HS-27A (cell line): ENCODE measurements at places on chromosomes 1 and 21.

DNA sequence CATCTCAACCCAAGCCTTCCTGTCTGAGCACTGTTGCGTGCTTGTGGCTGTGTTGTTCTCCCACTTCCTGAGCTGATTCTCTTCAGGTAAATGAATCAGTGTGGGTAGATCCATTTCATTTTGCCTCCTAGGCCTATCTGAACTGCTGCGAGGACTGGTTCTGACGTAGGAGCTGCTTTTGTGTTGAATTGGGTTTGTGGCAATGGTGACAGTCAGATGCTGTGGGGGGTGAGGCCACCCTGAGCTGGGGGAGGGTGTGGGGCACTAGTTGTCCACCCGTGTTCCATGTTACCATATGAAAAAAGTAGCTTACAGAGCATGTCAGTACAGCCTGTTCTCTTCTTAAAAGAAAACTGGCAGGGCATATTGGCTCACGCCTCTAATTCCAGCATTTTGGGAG lies 81.5 kb downstream of the MRPS6 start:
- no peak for DNase-seq

- no peak for DNase-seq
These were observed 8.1 kb upstream of the SLC45A3 start for GRCh38 chr1:205688171-205689080.

- no peak for DNase-seq
These were observed 29.9 kb upstream of the HJV start for GRCh38 chr1:146051452-146051851.

- no peak for DNase-seq
These were observed 58.1 kb upstream of the SIM2 start for GRCh38 chr21:36640721-36641244.

DNA sequence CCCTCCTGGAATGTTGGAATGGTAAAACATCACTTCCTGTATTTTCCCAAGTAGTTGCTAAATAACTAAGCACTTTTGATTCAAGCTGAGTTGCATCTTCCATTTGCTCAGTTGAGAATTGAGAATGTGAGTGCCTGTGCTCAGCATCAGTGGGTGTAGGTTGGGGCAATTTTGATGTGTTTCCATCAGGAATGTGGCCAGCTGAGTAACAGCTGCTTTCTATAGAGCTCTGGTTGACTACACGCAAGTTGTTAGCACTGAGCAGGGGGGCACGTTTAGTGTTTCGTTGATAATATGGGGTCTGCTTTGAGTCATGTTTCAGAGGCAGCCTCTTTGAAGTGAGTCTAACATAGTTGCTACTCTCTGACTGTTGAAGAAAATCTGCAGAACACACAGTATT lies 41.5 kb downstream of the LRRC53 start:
- DNase-seq: no peak

GRCh38 chr1:9595968-9596340 lies 7.2 kb downstream of the TMEM201 start:
- DNase-seq: no peak

GRCh38 chr1:115838431-115839028 lies 2.4 kb downstream of the NHLH2 start:
- DNase-seq: no peak

GRCh38 chr1:175148068-175148467 lies 44.5 kb downstream of the KIAA0040 start:
- DNase-seq: no peak

DNA sequence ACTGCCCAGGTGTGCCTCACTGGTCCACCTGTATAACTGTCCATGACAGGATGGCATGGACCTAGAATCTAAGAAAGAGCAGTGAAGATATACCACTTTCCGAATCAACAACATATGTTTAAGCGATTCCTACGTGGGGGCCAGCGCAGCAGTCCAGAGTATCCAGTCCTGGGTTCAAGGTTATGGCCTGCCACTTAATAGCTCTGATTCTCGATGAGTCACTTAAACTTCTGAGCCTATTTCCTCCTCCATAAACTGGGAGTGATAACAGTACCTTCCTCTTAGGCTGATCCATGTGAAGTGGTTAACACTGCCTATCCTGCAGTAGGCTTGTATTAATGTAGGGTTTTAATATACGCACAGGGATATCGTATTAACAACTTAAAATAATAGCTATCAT lies 2.8 kb downstream of the STPG1 start:
- DNase-seq: no peak

DNA sequence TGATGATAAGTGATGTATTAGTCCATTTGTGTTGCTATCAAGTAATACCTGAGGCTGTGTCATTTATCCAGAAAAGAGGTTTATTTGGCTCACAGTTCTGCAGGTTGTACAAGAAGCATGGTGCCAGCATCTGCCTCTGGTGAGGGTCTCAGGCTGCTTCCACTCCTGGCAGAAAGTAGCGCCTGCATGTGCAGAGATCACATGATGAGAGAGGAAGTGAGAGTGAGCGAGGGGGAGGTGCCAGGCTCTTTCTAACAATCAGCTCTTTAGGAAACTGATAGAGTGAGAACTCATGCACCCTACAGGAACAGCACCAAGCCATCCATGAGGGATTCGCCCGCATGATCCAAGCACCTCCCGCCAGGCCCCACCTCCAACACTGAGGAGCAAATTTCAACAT lies 2.2 kb upstream of the FHAD1 start:
- no peak for DNase-seq

GRCh38 chr1:153400244-153400643 lies 9.4 kb upstream of the S100A8 start:
- no peak for DNase-seq

GRCh38 chr1:222592171-222592570 lies 2.4 kb upstream of the TAF1A start:
- no peak for DNase-seq

GRCh38 chr1:107494061-107494460 lies 353.2 kb downstream of the NTNG1 start:
- DNase-seq: no peak

DNA sequence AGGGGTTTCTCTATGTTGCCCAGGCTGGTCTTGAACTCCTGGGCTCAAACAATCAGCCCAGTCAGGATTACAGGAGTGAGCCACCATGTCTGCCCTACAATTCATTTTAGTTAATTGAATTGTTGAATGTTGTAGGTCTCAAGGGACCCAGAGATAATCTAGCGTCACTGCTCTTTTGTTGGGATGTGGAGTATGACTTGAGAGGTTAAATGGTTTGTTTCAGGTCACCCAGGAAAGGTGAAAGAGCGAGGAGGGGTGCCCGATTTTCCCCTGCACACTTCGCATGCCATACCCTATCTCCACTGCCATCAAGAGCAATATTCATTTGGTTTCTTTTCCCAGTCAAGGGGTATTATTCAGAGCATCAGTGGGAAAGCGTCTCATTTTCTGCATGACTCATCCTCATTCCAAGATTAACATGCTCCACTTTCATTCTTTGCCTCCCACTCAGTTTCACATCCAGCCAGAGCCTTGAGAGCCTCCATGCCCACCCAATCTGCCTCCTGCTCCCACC lies 13.1 kb upstream of the SLC30A1 start:
- peak; percentile 61 for DNase-seq

DNA sequence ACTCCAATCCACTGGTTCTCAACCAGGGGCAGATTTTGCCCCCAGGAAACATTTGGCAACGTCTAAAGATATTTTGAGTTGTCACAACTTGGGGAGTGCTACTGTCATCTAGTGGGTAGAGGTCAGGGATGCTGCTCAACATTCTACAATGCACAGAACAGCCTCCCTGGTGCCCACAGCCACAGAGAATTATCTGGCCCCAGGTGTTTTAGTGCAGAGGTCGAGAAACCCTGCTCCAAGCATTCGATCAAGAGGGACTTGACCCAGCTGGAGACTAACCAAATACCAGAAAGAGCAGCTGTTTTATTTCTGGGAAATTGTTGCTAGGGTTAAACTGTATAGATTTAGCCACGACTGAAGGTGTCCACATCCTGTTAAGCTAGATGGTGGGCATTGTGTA lies 19.2 kb downstream of the CD247 start:
- DNase-seq: no peak

DNA sequence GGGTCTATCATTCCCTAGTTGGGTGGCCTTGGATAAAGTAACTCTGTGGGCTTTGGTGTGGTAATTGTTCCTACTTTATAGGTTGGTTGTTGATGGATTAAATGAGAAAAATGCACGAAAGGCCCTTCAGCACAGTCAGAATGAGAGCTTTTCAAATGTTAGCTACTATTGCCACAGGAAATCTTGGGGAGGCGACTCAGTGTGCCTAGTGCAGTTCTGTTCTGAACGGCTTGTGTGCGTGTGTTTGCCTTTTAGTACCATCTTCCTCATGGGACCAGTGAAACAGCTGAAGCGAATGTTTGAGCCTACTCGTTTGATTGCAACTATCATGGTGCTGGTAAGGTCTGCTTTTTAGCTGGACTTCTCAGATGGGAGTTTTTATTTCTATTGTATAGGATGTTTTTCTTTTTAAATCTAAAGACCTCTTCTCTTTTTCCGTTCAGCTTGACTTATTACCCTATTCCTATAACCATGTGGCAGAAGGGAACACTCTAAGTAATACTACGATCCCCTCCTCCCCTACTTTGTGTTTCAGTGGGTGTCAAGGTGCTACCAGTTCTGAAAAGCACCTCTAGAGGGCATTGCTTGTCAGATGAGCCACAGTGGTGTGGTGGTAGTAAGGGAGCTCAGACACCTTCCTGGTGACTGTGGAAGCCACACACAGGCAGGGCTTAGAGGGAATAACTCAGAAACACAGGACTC lies 9.2 kb downstream of the SFT2D2 start:
- no peak for DNase-seq

DNA sequence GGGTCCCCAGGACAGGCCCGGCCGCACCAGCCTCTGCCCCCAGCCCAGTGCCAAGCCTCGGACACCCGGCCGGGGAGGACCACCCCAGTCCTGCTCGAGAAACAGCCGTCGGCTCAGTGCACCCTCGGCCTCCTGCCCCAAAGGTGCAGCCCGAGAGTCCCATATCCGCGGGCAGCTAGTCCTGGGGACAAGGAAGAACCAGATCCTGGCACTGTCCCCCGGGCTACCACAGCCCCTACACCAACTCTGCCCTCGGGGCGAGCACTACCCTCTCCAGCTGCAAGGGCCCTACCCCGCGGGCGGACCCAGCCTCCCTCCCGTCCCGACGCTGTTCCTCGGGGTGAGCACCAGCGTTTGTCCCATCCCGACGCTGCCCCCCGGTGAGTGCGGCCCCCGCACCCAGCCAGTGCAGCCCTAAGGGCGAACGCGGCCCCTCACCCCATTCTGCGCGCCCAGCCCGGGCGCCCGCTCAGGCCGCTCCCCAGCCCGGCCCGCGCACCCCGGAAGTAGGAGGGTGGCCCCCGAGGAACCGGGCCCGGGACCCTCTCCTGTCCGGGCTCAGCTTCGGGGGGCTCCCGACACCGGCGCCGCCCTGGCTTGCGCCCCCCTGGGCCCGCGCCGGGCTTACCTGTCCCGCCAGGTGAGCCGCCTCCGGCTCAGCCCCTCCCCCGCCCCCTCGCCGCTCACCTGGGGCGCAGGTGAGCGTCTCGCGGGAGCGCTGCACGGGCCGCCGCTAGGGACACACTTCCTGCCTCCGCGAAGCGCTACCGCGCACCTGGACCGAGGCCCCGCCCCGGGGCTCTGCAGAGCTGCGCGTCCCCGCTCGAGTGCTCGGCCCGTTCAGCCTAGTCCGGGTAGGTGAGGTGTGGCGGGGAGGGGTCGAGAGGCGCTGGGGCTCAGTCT lies at the start of gene KDF1:
TSS of gene KDF1 (minus strand) at position 747 of the 903 bp plus-strand sequence. CDS start 8,088 bp downstream, outside the sequence.
- no peak for DNase-seq

DNA sequence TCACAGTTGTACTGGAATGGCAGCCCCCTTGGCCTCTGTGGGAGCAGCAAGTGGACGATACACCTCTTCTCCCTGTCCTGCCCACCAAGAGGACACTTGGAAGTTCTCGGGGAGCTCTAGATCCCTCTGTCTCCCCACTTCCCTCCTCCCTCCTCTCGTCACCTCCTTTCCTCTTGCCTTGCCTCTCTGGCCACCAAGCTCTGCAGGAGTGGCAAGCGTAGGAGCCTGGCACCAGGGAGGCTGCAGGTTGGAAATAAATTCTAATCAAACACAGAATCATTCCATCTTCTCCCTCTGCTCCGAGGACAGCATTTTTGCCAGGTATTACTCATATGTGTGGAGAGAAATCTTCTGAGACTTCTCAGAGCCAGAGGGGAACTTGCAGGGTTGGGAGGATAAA lies 20.8 kb downstream of the CAMK2N1 start:
- DNase-seq: no peak

GRCh38 chr1:24215226-24215814 lies 28.2 kb upstream of the IFNLR1 start:
- no peak for DNase-seq

- DNase-seq: no peak
These were observed 217.6 kb downstream of the SDCCAG8 start for GRCh38 chr1:243473227-243474135.

DNA sequence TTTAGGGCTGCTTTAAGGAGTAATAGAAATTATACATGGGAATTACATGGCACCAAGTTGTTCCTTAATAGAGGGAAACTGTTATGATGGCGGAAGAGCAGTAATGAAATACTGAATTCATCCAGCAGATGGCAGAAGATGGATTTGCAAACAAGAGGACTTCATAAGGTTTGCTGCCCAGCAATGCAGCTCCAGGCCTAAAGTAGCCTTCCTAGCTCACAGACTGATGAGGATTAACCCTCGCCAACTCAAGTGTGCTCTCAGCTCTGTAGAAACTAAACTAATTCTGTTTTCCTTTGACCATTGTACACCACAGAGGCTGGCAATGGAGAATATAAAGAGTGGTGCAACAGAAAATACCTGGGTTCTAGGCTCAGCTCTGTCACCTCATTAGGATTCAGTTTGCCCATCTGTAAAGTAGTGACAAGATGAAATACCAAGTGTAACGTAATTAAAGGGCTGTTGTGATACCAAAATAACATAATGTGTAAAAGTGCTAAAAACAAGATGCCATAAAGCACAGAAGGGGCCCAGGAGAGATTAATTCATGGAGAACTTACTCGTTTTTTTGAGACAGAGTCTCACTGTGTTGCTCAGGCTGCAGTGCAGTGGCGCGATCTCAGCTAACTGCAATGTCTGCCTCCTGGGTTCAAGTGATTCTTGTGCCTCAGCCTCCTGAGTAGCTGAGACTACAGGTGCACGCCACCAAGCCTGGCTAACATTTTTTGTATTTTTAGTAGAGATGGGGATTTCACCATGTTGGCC lies 102.4 kb upstream of the SERBP1 start:
- peak; percentile 72 for DNase-seq

- DNase-seq: no peak
These were observed 43.5 kb downstream of the USP24 start for GRCh38 chr1:55171694-55172093.

DNA sequence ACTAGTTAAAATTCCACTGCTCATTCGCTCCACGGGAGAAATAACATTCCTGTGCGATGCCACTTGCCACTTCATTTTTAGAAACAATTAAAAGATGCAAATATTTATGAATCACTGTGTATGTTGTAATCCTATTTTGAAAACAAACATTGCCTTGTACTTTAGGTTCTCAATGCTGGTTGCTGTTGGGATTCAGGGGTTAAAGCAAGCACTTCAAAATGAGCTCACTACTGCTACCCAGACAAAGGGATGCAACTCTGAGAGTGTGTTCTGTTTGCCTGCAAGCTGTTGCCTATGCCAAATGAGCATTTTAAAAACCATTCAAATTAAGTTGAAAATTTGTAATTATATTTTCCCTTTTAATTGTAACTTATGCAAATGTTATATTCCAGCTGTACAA lies 87.5 kb downstream of the RWDD3 start:
- DNase-seq: no peak
